Activated T-cell treated with anti-CD3 and anti-CD28 coated beads for 48 hours (primary cell): ENCODE measurements at places on chromosomes 13 and 19.

- DNase-seq, result no peak
Measured at GRCh38 chr13:59514316-59514715, 649.4 kb downstream of the DIAPH3 start.

DNA sequence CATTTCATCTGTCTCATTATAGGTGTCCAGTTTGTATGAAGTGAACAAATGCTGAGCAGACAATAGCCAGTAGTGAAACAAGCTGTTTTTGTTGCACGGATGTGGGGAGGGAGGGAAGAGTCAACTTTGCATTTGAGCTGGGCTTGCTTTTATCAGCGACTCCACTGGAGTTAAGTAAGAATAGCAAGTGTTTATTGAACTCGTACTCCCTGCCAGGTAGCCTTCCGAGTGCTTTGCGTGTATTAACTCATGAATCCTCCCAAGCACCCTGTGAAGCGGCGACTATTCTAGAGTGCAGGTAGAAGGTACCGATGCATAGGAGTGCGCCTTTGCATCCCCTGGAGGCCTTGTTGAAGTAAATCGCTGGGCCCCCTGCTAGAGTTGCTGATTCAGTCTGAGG lies 4.7 kb upstream of the ZNF444 start:
- no peak for DNase-seq

DNA sequence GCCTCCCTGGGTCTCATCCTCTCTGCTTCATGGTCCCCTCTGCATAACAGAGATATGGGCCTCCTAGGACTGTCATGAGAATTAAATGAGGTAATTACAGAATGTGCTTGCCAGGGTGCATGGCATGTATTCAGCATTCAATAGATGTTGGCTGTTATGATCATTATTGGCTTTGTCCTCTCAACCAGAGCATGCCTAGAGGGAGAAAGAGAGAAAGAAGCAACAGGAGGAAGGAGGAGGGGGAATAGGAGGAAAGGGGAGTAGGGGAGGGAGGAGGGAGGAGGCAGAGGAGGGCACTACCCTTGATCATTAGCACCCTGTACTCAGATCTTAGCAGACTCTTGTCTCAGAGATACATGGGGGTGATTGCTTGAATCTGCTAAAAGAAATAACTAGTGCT lies 41.0 kb upstream of the SIAH3 start:
- DNase-seq, result no peak

DNA sequence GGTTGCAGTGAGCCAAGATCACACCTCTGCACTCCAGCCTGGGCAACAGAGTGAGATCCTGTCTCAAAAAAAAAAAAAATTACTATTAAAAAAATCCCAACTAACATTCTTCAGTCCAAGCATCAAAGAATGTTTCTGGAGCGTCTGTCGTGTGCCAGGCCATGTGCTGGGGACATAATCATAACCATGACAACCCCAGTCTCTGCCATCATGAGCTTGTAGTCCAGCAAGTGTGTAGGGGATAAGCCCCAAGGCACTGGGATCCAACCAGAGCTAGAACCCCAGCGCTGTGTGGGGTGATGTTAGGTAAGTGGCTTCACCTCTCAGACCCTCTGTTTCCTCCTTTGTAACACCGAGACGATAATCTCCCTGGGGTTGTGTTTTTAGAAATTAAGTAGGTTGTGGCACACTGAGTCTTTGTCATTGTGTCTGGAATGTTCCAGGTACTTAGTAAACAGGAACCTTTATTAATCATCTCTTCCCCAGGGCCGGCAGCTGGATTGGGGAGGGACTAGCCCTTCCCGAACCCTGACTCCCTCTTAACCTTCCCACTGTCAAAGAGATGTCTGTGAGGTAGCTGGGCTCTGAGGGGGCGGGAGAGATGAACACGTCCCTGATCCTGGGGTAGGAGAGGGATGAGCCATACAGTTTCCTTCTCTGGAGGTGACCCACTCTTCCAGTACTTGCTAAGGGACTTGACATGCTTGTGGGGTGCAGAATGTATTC lies 5.2 kb downstream of the ITPKC start:
- DNase-seq, result no peak

DNA sequence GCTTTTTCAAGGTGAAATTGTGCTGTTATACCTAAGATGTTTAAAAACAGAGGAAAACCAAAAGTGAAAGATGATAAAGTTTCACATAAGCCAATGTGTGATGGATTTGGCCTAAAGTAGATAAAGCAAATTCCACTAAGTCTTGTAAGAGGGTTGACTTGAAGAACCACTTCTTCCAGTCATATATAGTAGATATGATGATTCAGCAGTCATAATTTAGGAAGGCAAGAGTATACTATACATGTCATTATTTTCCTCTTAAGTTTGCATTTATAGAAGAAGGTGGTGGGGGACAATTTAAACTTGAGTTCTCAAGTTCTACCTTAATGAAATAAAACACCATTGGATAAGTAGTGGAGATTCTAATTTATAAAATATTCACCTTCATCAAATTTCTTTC lies 37.3 kb downstream of the PHF11 start:
- DNase-seq, result no peak

DNA sequence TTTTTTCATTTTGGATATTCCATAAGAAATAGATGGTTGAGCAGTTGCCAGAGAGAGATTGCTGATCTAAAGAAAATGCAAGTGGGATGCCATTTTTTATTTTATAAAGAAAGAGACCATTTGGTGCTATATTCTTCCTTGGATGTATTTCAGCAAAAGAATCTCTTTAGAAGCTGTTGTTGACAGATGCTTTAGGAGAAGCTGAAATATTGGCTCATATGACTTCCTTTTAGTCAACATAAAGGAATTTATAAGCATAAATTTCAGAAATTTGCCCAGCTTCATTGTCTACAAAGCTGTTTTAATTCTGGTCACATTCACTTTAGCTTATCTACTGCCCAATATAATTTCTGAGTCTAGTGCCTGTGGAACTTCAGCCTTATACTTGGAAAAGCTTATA lies 36.9 kb downstream of the POLR1D start:
- DNase-seq, result no peak

DNA sequence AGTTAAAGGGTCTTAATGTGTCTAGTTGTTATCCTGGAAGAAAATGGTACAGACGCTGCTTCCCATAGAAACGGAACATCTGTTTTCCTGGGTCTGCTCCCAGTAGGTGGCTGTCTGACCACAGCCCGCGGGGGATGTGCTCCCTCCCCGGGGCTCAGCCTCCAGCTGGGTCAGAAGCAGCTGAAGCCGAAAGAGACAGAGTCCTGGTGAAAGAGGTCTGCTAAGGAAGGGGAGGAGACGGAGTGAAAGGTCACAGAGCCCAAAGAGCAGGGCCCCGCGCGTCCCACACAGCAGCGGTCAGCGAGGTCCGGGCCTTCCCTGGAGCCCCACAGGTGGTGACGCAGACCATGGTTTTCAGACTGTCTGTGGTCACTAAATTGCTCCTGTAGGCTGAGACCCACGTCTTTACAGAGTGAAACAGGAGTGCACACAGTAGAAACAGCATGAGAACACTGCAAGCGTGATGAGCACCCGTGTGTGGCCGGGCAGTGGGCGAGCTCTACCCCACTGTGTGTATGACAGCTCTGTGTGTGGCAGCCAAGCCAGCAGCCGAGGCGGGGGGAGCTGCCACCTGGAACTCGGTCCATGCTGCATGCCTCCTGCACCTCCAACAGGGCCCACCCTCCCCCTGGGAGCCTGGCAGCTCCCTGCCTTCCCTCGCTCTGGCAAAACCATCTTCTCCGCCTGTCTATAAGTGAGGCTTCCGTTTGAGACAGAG lies 52.0 kb upstream of the C13orf46 start:
- no peak for DNase-seq

GRCh38 chr13:84433024-84433423 lies 550.8 kb upstream of the SLITRK1 start:
- DNase-seq, result no peak

GRCh38 chr19:35212241-35212640 lies 16.3 kb downstream of the FAM187B start:
- no peak for DNase-seq

DNA sequence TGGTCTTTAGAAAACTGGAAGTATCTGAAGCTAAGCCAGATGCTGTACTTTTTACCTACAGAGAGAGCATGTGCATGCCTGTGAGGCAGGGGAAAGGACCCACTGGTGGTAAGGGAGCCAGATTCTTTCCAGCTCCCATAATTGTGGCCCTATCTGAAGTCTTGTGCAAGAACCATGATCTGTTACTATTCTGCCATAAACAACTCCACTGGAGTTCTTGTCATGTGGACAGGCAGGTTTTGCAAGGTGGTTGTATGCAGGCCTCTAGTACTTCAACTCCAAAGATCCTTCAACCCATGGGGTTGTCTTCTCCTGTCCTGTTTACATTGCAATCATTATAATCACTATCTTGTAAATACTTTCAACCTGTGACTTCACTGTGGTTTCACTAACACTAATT lies 14.1 kb downstream of the PROSER1 start:
- DNase-seq, result no peak
